Mammary epithelial cell (primary cell): ENCODE measurements at places on chromosomes 3 and 15. TPM values are rescaled to one million over a fixed set of nuclear protein-coding genes. Genes with fewer than 3 reads are reported as not detected.

GRCh38 chr3:155704061-155704460 is 40.8 kb downstream of the PLCH1 start:
- DNase-seq, result no peak

DNA sequence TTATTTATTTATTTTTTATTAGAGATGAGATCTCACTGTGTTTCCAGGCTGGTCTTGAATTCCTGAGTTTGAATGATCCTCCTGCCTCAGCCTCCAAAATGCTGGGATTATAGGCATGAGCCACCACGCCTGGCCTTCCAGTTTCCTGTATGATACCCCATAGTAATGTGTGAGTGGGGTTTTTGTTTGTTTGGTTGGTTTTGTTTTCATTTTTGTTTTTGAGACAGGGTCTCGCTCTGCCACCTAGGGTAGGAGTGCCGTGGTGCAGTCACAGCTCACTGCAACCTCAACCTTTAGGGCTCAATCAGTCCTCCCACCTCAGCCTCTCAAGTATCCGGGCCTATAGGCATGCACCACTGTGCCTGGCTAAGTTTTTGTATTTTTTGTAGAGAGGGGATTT is 30.9 kb downstream of the GOLM2 start:
- DNase-seq, result no peak

GRCh38 chr3:47731061-47731460 is 50.6 kb downstream of the SMARCC1 start:
- no peak for DNase-seq

Gene LDHAL6B
- polyA plus RNA-seq, result not detected

Gene RAB7A
- polyA plus RNA-seq, result 353 TPM
